ENCODE measurements at places on chromosomes 7 and 10. TPM values are rescaled to one million over a fixed set of nuclear protein-coding genes. Genes with fewer than 3 reads are reported as not detected.

DNA sequence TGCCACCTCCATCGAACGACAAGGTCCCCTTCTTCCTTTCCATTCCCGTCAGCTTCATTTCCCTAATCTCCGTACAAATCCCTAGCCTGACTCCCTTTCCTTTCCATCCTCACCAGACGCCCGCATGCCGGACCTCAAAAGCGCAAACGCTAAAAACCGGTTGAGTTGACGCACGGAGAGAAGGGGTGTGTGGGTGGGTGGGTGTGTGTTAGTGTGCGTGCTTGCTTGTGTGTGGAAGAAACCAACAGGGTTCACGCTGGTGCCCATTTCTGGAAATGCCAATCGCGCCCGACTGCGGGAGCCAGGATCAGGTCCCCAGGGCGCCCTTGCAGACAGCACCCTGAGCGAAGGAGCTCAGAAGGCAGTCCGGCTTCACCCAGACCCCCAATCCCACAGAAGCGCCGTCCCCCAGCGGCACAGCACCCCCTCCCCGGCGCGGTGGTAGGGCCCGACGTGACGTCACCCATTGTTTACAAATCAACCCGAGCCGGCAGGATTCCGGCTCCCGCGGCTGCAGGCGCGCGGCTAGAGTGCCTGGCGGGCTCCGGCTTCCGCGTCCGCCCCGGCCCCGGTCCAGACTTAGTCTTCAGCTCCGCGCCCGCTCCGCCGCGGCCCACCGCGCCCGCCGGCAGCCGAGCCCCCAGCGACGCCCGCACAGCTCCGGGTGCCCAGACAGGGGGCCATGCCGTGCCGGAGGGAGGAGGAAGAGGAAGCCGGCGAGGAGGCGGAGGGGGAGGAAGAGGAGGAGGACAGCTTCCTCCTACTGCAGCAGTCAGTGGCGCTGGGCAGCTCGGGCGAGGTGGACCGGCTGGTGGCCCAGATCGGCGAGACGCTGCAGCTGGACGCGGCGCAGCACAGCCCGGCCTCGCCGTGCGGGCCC is at the start of gene FRAT1:
TSS of gene FRAT1 (plus strand) at position 500 of the 880 bp plus-strand sequence. CDS start at position 683, 183 bp downstream.
- peak; percentile 93 for DNase-seq

DNA sequence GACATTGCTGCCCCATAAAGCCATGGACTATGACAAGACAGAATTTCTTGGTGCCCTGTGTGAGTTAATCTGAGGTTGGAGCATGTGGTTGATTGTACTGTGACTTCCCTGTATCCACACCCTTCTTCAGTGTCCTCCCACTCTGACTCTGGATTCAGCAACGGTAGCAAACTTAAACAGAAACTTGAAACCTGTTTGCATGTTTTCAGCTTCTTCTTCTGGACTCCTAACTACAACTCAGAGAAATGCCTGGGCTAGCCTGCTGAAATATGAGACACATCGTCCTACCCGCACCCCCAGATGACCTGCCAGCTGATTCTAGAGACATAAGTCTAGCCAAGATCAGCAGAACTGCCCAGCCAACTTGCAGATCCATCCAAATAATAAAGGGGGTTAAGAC is 78.4 kb downstream of the IPMK start:
- peak; percentile 40 for DNase-seq

DNA sequence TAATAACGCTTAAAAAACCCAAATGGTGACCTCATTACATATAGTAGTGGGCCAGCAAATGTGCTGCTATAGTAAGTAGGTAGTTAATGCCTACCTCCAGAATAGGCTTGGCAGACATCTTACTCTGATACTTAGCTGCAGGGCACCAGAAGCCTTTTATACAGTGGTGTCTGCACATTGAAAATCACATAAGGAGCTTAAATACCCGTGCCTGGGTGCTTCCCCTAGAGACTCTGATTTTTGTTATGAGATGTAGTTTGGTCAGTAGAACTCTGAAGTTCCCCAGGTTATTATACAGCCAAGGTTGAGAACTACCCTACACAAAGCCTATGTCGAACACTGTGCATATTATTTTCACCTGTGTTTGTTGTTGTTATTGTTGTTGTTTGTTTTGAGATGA is 47.2 kb downstream of the ANKIB1 start:
- no peak for DNase-seq

DNA sequence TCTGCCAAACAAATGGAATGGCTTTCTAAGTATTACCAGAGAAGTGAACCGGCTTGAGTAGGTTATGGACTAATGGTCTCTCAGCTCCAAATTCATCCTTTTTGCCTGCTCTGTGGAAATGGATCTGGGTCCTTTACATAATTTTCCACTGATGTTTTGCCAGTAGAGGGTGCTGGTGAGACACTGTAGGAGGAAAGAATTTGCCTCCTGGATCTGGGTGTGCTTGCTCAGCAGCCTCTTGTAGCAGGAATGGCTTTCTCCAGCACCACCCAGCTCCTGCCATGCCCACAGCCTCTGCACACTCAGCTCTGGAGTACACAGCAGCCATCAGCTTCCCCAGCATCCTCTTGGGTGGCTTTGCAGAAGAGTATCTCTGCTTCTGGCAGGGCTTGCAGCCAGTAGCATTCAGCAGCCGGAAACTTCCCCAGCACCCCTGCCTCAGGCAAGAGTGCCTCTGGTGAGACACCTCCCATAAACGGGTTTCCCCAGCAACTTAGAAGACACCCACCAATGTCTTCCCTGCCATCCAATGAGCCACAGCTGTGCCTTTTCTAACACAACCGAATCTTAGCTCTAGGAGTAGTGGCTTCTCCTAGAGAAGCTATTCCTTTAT is 235.0 kb upstream of the PLPP4 start:
- DNase-seq, result peak; percentile 25

DNA sequence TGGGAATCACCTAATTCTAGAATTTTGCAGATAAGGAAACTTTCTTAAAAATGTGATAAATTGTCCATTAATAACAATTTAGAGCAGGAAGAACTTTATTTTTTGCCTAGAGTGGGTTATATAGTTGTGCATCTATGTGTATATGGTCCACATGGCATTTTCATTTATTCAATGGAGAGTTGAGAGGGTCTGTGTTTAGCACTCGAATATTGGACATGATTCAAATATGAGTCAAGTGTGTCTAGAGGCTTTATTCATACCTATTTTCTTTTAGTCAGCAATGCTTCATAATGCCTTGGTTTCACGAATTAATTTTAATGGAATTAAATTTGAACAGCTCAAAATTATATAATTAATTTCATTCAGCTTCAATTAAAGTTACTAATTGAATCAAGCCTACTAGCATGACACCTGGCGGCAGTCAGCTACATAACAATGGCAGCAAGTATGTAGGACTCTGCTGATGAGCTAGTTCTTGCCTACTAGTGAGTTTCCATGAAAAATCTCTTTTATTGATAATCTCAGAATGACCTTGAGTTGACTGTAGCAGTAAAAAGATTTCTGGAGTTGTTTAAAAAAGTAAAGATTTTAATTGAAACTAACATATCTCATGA is 17.7 kb downstream of the MDFIC start:
- no peak for DNase-seq

DNA sequence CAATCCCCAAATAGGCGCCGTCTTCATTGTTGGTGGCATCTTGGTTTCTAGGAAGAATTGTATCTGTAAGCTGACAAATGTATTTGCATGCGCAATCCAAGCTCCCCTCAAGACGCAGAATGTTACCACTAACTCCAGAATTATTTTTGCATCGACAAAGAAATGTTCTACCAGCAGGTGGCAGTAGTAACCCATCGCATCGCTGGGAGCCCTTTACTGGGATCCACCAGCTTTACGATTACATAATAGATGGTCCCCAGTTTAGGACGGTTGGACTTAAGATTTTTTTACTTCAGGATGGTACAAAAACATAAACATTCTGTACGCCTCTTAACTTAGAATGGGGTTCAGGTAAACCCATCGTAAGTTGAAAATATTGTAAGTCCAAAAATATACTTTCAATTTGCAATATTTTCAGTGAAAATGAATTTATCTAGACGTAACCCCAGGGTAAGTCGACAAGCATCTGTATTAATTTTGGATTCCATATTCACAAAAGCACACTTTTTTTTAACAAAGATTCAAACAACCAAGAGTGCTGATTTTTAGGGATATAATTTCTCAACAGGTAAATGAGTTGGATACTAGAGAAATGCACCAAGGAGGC is 114.0 kb upstream of the COBL start:
- peak; percentile 65 for DNase-seq

DNA sequence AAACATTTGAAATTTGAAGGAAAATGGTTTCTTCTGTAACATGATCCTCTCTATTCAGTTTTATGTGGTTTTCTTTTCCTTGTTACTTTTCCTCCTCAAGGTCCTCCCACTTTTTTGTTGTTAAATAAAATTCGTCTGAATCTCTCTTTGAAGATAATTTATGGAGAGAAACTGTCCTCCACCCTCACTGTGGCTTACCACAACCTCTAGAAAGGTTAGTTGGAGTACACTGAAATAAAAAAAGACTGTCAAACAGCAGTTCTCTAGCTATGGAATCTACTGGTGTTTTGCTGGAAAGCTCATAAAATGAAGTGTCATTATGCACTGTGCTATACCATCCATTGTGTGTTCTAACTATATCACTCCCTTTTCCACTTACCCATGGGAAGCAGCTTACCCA is 189.4 kb downstream of the HDAC9 start:
- DNase-seq, result no peak

The ZNF862 gene
- total RNA-seq, result 8.5 TPM

The POP7 gene
- total RNA-seq, result 31.6 TPM

The PAPOLB gene
- 0.22 TPM for total RNA-seq

The GIMAP4 gene
- 23.4 TPM for total RNA-seq

The CUL2 gene
- 30.9 TPM for total RNA-seq

The HECW1 gene
- total RNA-seq, result 0.13 TPM

The CALCR gene
- 9.4 TPM for total RNA-seq
